ENCODE measurements at places on chromosomes 11 and 22.

- DNase-seq: no peak
Measured at GRCh38 chr11:86119077-86119476, 50.2 kb upstream of the PICALM start.

GRCh38 chr22:19943082-19944026 is 1.7 kb upstream of the TXNRD2 start:
- DNase-seq: peak; percentile 80

- no peak for DNase-seq
Measured at GRCh38 chr11:63023222-63023814, 7.7 kb upstream of the SLC22A8 start.

GRCh38 chr11:114031967-114032320 is 27.6 kb upstream of the ZBTB16 start:
- DNase-seq: no peak

GRCh38 chr11:14981507-14981906 is 9.4 kb upstream of the CALCA start:
- no peak for DNase-seq

DNA sequence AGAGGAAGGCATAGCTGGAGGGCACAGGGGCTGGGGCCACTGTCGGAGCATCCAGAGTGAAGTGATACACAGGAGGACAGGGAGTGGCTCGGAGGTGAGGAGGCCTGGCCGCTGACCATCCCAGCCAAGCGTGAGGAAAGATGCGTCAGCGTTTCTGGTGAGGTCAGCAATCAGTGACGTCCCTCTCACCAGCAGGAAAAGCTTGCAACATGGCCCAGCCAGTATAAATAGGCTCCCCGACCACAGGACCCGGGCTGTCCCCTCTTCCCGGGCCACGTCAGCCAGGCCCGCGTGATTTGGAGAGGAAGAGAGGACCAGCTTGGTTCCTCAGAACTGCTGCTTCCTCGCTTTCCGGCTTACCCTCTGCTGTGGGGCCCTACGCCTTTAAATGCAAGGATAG is 4.2 kb upstream of the OSM start:
- peak; percentile 65 for DNase-seq

DNA sequence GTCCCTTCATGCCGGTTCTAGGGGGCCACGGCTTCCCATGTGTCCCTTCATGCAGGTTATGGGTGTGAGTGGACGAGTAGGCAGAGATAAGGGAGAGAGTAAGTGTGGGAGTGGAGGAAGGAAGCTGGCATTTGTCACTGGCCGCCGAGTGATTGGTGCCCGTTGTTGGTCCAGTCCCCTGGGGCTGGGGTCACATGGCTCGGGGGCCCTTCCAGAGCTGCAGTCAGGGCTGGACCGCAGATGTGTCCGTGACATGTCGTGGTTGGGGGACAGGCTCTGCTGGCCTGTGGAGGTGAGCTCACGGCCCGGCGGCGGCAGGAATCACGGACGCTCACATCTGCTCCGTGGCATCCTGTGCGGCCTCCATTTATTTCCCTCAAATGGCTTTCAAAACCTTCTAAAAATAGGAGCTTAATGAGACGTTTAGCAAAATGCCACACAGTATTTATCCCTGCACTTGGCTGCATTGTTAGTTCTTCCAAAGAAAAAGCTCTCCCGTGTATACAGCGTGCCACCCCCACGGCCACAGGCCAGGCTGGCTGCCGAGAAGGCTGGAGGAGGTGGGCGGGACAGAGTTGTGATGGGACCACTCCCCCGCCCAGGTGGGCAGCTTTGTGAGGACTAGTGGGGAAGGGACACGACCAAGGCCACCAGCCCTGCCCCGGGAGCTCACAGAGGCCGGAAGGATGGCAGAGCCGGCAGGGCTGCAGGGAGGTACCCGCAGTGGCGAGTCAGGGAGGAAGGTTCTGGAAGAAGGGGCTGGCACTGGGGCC is 386.7 kb downstream of the TBC1D22A start:
- DNase-seq: no peak

- no peak for DNase-seq
Measured at GRCh38 chr22:46810856-46811786, 48.7 kb downstream of the TBC1D22A start.

GRCh38 chr11:121086866-121087265 is 14.2 kb upstream of the TECTA start:
- DNase-seq: no peak

DNA sequence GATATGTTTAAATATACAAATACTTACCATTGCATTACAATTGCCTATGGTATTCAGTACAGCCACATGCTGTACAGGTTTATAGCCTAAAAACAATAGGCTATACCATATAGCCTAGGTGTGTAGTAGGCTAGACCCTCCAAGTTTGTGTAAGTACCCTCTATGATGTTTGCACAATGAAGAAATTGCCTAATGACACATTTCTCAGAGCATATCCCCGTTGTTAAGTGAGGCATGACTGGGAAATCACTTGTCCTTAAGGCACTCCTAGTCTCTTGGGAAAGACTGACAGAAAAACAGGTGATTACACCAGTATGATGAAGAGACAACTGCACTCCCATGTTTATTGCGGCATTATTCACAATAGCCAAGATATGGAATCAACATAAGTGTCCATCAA is 187.2 kb downstream of the SPON1 start:
- no peak for DNase-seq

DNA sequence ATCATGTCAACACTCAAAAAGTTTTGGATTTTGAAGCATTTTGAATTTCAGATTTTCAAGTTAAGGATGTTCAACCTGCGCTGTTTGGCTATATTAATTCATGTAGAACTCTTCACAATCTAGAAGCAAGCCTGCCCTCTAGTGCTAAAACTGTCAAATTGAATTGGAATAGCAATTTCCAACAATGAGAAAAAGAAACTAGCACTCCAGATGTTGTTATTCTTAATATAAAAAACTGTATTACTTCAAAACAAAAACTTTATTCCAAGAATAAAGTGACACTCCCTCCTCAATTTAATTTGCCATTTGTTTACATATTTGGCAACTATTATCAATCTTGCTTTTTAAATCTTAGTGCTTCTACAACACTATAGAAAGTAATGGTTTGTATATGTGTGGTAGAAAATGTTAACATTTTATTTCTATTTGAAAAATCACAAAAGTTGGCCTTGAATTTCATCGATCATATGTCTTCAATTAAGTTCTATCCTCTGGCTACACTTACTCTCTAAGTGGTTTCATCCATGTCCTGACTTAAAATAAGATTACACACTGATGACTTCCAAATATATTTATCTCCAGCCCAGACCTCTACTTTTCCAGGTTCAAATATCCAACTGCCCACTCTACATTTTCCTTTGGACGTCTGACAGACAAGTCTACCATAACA is 36.6 kb downstream of the DCUN1D5 start:
- peak; percentile 74 for DNase-seq

DNA sequence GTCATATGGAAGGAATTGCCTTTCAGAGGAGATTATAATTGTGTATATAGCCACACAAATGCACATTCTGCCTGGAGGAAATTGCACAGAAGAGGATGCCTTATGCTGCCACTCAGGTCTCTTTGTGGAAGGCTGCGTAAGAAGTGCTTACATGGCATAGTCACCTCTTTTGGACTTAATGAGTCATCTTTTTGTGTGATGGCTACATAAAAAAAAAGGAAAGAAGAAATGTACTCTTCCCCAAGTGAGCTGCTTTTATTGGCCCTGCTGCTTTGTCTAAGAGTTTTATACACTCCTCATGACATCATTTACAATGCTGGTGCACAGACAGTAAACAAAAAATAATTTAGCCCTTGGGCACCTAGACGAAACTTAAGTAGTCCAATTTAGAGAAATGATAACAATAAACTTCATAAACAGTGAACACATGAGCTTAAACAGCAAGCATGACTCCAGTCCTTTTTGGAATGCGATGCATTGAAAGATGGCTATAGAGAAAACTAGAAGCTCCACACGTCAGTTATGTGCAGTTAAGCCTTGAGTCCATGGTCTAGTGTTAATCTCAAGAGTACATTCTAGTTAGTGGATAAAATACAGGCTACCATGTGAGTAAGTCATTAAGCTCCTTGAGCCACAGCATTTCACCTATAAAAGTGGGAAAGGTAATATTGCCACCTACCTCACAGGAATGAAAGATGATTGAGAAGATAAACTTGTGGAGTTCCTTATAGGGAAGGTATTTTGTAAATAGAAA is 12.0 kb downstream of the CSTPP1 start:
- no peak for DNase-seq

GRCh38 chr22:42437488-42438292 is 5.5 kb upstream of the NFAM1 start:
- peak; percentile 80 for DNase-seq

All from hematopoietic multipotent progenitor cell treated with erythropoietin and hydrocortisone succinate and interleukin-3 and kit ligand, for 6 days (in vitro differentiated cells).